ENCODE measurements at places on chromosomes 2 and 18.

DNA sequence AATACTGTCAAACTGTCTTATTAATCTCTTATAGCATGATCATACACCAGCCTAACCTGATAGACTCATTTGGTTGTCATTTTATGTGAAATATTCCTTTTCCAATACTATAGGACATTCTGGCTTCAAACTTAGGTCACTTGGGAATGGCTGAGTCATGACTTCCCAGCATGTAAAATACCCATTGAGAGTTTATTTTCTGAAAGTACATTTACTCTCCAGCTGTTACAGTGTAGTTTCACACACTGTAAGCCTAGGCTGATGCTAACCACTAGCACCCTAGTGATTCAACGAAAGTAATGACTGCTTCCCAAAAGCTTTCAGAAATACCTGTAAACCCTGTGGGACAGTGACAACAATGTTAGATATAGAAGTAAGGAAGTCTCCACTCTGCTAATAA lies 93.8 kb downstream of the FIGN start:
- DNase-seq = no peak

DNA sequence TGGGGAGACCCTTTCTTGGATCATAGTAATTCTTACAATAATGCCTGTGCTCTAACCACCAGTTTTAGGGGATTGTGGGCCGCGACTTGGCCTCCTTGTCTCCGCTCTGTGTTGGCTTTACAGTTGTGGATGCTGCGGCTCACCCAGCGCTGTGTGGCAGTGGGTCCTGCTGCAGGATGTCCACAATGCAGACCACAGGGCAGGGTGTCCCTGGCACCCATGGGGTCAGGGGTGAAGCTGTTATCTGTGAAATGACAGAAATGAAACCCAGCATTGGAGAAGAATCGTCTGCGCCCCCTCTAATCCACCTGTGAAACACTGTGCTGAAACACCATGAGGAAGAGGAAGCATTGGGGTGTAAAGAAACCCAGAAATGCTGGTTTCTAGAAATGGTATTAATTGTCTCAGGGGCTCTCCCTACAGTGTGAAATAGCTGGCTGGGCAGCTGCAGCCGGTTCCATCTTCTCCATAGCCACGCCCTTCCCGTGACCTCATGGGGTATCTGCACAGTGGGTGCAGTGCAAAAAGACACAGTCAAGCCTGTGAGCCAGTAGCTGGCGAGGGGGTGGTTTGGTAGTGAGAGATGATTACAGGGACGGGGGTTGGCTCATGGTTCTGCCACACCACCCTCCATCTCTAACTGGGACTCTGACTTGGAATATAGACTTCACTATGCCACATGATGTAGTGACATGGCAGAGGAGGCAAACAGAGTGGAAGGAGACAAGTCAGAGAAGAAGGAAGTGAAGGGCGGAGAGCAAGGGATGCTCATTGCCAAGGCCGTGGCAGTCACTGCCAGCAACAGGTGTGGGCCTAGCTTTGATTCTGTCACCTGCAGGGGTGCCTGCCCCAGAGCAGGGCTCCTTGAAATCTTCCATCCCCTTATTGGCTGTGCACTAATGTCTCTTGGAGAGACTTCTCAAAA lies 16.2 kb downstream of the INPP4A start:
- peak; percentile 68 for DNase-seq

GRCh38 chr2:63819765-63820717 lies 21.7 kb upstream of the UGP2 start:
- DNase-seq = no peak

DNA sequence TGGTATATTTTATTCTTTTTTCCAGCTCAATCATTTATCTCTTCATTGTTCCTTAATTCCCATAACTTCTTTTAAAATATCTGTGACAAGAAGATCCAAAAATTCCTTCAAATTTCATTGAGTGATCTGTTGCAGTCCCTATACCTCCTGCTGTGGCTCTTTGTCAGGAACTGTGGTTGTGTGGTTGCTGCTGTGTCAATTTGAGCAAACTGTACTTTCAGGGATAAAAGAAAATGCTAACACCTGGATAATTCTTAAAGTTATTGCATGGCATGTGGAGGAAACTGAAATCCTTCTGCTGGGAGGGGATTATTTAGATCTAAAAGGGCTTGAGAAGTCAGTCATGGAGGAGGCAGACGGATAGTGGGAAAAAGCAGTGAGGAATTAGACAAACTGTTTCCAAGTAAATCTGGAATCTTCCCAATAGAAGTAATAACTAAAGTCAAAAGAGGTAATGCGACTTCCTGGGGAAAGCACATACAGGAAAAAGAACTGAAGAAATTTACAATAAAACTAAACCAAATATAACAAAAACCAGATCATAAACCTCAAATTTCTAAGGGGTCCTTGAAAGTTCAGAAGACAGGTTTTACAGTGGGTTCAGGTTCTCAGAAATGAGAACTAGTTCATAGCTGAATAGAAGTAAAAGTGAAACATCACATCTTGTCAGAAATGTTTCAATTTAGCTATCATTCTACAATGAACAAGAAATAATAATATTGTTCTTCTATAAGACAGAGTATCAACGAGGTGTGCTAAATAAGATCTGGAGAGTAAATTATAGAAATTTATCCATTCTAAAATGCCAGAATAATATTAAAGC lies 33.5 kb upstream of the CD226 start:
- peak; percentile 23 for DNase-seq

GRCh38 chr2:231373184-231373583 lies 22.3 kb upstream of the B3GNT7 start:
- DNase-seq = no peak

GRCh38 chr2:84741182-84741822 lies 139.6 kb downstream of the TRABD2A start:
- DNase-seq = peak; percentile 19

GRCh38 chr2:53802617-53803151 lies 15.8 kb downstream of the ERLEC1 start:
- no peak for DNase-seq

DNA sequence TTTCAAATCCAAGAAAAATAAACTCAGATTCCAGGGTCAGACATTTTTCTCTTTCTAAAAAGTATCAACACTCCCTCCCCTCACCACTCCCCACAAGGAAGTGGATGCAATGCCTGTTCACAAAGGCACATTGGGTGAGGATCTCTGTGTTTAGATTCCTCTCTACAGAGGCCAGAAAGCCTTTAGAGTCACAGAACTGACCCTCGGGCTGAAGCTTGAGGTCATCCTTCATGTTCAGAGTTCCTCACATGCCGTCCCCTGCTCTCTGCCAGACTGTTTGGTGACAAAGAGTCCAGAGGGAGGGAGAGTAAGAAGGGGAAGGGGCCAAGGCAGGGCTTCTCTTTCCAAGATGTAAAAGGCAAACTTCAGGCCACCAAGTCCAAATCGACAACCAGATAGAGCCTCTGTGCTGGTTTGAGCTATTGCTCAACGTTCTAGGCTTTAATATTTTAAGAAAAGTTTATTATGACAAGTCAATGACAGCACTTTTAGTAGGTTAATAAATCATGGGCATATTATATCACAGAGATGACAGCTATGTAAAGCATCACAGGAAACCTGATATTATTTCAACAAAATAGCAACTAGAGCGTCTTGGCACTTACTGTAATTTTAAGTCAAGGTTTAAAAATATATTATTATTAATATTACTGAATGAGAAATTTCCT lies 269.4 kb downstream of the ETAA1 start:
- DNase-seq = no peak

DNA sequence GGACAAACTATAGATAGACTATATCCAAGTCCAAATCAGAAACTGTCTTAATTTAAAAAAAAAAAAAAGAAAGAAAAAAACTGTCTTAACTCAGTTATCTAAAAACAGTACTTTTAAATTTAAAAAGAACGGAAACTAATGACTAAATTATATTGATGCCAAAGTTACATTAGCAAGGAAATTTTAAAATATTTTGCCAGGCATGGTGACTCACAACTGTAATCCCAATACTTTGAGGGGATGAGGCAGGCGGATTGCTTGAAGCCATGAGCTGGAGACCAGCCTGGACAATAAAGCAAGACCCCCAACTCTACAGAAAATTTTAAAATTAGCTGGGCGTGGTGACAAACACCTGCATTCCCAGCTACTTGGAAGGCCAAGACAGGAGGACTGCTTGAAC lies 30.9 kb downstream of the MEMO1 start:
- no peak for DNase-seq

GRCh38 chr2:208406474-208407451 lies at the start of gene PTH2R:
Gene PTH2R (plus strand): TSS chr2:208406792. CDS start chr2:208407044, 252 bp downstream.
- DNase-seq = peak; percentile 20

DNA sequence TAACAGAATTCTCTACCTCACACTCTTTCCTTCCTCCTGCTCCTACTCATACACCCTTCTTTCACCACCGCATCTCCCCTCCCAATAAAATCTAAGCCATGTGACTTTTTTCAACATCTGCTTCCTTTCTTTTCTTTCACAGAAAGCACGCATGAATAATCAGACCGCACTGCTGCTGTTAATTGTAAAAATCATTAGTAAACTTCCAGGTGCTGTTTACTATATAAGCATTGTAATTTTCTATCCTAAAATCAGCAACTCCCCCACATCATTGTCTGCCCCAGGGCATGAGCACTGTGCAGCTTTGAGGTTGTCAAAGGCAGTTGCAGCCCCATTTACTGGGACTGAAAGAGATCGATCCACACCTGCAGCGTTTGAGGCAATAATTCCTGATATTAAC lies 782.6 kb upstream of the ID2 start:
- DNase-seq = no peak

DNA sequence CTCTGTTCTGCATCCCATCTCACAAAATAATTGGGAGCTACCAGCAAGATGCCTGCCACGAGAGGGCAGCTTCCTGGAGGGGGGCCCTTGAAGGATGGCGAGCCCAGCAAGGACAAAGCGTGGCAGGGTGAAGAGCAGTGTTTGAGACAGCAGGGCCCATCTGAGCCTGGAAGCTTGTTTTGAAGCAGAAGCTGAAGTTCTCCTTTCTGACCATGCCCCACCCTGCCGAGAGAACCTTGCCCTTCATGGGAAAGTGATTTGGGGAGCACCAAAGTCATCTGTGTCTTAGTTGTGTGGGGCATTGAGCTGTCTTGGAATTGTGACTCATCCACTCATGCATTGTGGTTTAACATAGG lies 216.3 kb downstream of the BCL11A start:
- no peak for DNase-seq

- DNase-seq = no peak
Observed at GRCh38 chr2:127200962-127201361, 19.1 kb downstream of the CYP27C1 start.

DNA sequence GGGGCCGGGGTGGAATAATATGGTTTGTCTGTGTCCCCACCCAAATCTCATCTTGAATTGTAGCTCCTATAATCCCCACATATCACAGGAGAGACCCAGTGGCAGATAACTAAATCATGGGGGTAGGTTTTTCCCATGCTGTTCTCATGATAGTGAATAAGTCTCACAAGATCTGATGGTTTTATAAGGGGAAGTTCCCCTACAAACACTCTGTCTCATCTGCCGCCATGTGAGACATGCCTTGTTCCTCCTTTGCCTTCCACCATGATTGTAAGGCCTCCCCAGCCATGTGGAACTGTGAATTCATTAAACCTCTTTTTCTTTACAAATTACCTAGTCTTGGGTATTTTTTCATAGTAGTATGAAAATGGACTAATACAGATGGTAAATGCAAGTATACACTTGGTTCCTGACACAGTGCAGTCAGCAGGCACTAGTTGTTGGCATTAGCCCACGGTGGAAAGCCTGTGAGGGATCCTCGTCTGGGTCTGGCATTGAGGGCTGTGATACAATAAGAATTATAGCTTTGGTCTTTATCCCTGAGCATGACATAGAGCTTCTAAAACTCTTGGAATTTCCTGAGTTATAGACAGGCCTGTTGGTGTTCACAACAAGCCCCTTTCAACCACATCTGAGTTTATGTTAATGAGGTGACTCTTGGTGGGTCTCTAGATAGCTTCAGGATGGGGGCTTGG lies 135.8 kb downstream of the CABLES1 start:
- DNase-seq = no peak

- DNase-seq = no peak
Observed at GRCh38 chr2:98849113-98849512, 86.9 kb downstream of the CRACDL start.

- no peak for DNase-seq
Observed at GRCh38 chr2:234691214-234691575, 194.3 kb upstream of the ARL4C start.

DNA sequence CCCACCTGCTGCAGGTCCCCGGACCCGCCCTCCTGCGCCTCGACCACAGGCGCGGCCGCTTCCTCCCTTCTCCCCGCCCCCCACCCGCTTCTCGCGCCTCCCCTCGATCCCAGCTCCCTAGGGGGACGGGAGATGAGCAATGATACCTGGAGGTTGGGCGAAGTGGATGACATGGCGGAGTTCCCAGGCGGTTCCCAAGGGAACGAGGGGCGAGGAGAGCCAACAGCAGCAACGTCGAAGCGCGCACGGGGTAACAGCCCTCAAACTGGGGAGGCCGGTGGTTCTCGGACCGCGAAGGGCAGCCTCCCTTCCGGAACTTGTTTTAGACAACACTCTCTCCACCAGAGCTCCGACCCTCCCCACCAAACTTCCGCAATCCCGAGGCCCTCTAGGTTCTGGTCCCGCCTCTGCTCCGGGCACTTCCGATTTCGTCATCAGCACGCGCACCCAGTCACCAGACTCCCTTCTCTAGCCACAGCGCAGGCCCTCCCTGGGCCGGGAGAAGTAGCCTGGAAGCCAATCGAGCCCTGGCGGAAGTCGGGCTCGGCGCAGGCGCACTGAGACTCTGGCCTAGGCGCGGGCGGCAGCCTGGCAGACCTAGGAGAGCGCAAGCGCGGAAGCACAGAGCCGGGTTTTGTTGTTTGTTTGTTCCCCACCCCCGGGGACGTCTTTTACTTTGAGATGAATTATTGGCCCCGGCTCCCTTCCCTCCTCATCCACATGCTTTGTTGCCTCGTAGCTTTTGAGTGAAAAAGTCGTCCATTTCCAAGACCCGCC lies at the start of gene VPS4B:
VPS4B (minus strand) TSS at position 390 of the 777 bp plus-strand sequence; CDS start at position 173, 217 bp downstream.
- DNase-seq = peak; percentile 96

DNA sequence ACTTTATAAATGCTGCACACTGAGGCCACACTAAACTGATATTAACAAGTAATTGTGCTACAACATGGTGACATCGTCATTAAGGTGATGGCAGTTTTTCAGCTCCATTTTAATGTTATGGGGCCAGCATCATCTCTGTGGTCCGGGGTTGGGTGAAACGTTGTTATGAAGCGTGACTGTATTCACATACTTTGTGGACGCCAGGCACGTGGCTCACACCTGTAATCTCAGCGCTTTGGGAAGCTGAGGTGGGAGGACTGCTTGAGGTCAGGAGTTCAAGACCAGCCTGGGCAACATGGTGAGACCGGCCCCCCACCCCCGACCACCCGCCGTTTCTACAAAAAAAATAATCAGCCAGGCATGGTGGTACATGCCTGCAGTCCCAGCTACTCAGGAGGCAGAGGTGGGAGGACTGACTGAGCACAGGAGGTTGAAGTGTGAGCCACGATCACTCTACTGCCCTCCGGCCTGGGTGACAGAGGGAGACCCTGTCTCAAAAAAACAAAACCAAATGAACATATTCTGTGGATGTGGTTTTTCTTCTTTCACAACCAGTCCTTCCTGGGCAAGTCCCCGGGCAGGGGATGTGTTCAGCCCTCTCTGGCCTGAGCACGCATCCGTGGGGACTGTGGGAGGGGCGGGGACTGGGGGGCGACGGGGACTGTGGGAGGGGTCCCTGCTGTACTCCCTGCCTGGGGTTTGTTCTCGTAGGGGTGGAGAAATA lies 12.9 kb upstream of the GAL3ST2 start:
- DNase-seq = no peak

GRCh38 chr18:44061438-44061837 lies 619.2 kb upstream of the SETBP1 start:
- DNase-seq = no peak
